ENCODE measurements at places on chromosomes 16 and 17.

GRCh38 chr17:56913353-56913866 lies 439 bp downstream of the TRIM25 start:
- peak; percentile 23 for DNase-seq

- no peak for DNase-seq
Measured at GRCh38 chr16:62272035-62272434, 235.8 kb upstream of the CDH8 start.

- DNase-seq = peak; percentile 14
Measured at GRCh38 chr16:3952737-3953131, 72.2 kb upstream of the CREBBP start.

- DNase-seq = no peak
Measured at GRCh38 chr16:57607676-57608461, 20.6 kb upstream of the ADGRG1 start.

GRCh38 chr17:59565171-59565958 lies at the start of gene DHX40:
Gene DHX40, plus strand, starts transcription at chr17:59565610. Its CDS starts 62 bp downstream, at chr17:59565672.
- peak; percentile 83 for DNase-seq
